ENCODE measurements at places on chromosomes 5 and 9.

- DNase-seq = no peak
Observed at GRCh38 chr9:111151537-111151936, 113.3 kb upstream of the LPAR1 start.

DNA sequence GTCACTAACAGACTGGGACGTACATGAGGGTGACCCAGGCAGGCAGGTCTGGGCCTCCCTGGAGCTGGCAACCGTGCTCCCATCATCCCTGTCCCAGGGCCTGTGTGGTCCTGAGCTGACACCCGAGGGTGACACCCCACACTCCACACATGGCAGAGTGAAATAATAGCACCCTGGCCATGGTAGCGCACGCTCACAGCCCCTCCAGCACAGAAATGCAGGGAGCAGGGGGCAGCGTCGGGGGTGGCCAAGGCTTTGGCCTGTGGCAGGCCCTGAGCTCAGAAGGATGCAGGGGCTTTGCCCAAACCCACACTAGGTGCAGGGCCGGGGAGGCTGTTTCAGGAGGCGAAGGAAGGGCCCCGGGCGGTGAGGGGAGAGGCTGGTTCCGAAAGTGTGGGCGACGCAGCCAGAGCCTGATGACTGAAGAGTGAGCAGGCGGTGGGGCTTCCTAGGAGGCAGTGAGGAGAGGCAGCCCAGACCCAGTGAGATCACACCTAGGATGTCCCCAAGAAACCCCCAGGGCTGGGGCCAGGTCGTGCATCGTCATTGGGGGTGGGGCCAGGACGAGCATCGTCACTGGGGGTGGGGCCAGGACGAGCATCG is 12.9 kb downstream of the OR2V2 start:
- DNase-seq = peak; percentile 38

- DNase-seq = no peak
Observed at GRCh38 chr9:113361304-113362018, 12.1 kb downstream of the BSPRY start.

GRCh38 chr9:35616681-35617459 is 1.3 kb downstream of the CD72 start:
- DNase-seq = peak; percentile 42

- peak; percentile 7 for DNase-seq
Observed at GRCh38 chr9:2015581-2016407, 647 bp downstream of the SMARCA2 start.

DNA sequence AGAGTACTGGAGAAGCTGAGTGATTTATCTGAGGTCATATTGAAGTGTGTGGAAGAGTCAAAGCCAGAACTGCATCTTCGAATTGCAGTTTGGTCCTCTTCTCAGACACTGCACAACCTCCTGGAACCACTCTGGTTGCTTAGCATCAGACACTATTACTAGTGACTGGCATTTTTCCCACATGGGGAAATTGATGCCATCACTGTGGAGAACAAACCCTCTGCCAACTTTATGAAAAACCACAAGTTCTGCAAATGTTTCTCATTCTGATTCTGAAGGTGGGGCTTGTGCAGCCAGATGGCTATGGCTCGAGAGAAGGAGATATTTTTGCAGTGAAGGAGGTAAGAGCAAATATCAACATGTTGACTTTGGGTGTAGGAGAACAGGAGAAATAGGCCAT is 67.2 kb downstream of the KCTD16 start:
- DNase-seq = no peak

DNA sequence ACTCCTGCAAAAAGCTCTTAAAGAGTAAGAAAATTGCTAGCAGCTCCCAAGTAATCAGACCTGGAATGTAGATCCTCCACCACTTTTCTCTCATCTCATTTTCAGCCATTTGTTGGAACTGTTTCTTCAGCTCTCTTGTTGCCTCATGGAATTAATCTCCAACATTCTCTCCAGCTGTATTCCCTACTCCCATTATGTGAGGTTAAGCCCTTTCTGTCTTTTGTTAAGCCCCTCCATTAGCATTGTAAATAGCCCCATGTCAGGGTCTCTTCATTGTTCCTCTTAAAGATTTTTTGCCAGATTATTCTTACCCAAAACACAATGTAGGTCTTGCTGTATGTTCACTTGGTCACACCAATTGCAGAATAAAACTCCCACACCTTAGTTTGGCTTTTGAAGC is 119.8 kb downstream of the PLPPR1 start:
- DNase-seq = no peak

- DNase-seq = no peak
Observed at GRCh38 chr5:150519978-150520377, 12.0 kb downstream of the NDST1 start.

DNA sequence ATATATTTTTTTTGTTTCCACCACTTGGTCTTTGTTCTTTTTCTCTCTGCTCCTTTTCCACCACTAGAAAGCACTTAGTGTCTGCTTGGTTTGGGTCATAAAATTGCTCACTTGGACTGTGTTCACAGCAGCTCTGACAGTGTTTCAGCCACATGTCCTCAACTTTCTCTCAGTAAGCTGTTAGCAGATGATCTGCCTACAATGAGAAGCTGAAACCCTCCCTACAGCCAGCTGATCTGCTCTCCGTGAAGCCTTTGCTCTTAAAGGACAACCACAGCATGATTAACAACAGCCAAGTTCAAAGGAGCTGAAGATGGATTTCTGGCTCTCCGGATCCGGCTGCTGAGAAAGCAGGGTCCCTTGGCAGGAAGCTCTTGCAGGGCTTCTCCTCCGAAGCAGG is 31.6 kb downstream of the PRLR start:
- no peak for DNase-seq

DNA sequence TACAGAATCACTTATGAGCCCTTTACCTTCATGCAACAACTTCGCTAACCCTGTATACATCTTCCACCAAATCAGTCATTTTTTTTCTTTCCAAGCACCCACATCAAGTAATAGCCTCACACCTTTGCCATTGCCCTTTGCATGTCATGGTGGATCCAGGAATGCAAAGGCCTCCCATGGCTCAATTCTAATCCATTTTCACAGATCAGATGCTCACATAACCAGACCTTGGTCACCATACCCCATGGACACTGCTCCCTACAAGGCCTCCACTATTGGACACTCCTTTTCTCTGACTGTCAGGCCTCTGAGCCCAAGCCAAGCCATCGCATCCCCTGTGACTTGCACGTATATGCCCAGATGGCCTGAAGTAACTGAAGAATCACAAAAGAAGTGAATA is 179.5 kb downstream of the RASEF start:
- no peak for DNase-seq

GRCh38 chr5:73454379-73455036 is 5.9 kb upstream of the FOXD1 start:
- no peak for DNase-seq

DNA sequence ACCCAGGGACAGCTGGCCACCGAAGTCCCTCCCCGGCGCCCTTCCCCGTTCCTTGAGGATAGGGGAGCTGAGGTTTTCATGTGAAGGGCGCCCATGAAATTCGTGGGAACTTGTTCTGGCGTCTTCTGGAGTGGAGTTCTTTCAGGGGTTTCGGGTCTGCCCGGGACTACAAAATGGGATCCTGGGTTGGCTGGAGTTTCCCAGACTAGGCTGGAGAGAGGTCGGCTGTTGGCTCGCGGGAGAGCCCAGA is 3.6 kb upstream of the RGMB start:
- DNase-seq = no peak

GRCh38 chr5:177500685-177501522 is 3.5 kb upstream of the PDLIM7 start:
- DNase-seq = peak; percentile 79

DNA sequence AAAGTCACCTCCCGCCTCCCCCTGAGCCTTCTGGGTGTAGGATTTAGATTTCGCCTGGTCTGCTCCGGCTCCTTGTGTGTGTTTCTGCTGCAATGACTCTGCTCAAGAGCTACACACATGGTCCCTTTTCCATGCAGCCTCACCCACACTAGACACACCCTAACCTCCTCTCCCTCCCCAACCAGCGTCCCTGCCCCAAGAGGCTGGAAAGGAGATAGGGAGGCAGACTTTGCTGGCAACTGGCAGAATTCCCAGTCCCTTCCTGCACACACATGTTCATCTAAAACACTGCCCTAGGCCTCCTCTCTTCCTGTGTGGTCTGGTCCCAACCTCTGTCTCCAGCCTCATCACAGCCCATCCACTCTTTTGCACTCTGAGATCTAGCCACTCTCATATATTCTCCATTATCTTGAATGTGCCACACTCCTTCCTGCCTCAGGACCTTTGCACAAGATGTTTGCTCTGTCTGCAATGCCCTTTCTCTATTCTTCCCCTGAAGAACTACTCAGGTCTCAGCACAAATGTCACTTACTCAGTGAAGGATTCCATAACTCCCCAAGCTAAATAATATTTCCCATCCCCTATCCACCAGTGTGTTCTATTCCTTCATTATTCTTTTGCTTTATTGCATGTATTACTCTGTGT is 253.8 kb downstream of the CDK5RAP2 start:
- DNase-seq = no peak

All from stimulated activated CD4-positive, alpha-beta T cell treated with anti-CD3 and anti-CD28 coated beads, Interleukin-15, amount 100 ng/mL, for 1 hour (primary cell).